ENCODE measurements at places on chromosomes 13 and 19.

DNA sequence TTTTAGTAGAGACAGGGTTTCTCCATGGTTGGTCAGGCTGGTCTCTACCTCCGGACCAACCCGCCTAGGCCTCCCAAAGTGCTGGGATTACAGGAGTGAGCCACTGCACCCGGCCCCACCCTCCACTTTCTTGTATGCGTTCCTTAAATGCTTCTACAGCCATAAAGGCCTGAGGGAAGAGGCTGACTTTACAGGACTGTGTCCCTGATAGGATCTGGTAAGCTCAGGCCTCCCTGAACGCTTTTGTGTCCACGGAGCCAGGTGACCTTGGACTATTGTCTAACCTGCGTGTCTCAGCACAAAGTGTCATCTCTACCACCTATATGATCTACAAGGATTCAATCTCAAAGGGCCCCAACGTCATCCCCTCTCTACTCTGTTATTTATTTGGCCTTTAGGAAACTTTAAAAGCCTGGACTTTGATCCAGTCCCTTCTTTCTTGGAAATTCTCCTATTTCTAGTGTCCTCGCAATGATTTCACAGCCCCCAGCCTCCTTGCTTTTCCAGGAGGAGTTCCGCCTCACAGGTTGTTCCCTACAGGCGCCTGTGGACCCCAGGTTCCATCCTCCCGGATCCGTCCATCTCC is 701 bp downstream of the ZNF552 start:
- DNase-seq: no peak

- no peak for DNase-seq
These were observed 55.1 kb upstream of the CLDN10 start for GRCh38 chr13:95497381-95497807.

- no peak for DNase-seq
These were observed 14.4 kb upstream of the TPM4 start for GRCh38 chr19:16061943-16062342.

GRCh38 chr13:77584106-77584505 is 48.6 kb downstream of the SCEL start:
- DNase-seq: peak; percentile 85

- no peak for DNase-seq
These were observed 1040.6 kb upstream of the SLC10A2 start for GRCh38 chr13:104106705-104107393.

- DNase-seq: no peak
These were observed 7.0 kb downstream of the ARMC6 start for GRCh38 chr19:19040417-19040816.

DNA sequence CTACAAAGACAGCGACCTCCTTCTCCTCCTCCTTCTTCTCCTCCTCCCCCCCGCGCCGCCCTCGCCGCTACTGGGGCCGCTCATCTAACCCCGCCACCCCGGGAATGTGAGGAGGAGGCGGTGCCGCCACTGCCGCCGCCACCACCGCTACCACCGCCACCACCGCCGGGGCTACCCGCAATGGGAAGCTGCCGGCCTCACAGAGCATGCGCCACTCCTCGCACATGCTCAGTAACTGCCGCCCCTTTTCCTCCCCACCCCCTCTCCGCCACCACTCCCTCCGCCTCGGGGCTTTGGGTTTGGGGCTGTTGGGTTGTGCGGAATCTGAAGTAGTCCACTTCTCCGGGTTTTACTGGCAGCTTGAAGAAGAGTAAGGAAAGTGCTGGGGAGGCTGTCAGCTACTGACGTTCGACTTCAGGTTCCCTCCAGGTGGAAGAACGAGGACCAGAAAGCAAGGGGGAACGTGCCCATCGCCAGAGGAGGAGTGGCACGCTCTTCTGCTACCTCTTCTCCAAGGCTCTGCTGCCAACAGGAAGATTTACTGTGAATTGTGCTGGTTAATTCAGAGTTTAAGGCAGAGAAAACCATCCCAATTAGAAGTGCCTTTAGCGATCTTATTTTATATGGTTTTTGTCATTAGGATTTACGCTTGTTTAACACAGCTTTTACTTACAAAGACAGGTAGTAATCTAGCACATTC is at the start of gene MYCBP2:
MYCBP2 (minus strand) TSS at position 190 of the 700 bp plus-strand sequence. CDS start 319 bp downstream, outside the sequence.
- peak; percentile 60 for DNase-seq

GRCh38 chr19:8500158-8500557 is 2.3 kb downstream of the PRAM1 start:
- no peak for DNase-seq

GRCh38 chr13:113087923-113088690 is 17.5 kb upstream of the F7 start:
- no peak for DNase-seq

GRCh38 chr13:51626749-51627148 is 42.5 kb downstream of the WDFY2 start:
- DNase-seq: no peak

DNA sequence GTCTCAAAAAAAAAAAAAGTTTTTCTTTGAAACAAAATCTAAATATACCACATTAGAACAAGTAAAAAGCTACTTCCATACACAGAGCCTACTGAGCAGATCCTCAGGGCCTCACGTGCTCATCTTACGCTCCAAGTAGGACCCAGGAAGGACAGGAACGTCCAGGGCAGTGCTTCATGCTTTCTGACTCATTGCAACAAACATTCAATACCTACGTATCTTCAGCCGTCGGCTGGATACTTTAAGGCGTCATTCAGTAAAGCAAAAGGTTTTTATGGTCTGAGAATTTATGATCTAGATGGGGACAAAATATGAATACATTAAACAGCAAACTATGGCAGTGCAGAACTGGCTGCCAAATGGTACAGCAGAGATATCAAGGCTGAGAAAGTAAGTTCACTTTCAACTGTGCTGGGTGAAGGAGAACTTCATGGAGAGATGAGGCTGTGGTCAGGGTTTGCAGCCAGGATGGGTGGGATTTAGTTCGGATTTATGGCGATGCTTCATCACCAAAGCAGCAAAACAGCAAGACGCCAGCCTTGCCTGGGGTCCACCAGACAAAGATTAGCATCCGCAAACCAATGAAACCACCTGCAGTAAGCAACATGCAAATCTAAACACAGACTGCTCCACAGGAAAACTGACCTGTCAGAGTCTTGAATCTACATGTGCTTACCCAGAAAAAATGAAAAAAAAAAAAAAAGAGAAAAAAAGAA is 20.5 kb downstream of the CARS2 start:
- no peak for DNase-seq

DNA sequence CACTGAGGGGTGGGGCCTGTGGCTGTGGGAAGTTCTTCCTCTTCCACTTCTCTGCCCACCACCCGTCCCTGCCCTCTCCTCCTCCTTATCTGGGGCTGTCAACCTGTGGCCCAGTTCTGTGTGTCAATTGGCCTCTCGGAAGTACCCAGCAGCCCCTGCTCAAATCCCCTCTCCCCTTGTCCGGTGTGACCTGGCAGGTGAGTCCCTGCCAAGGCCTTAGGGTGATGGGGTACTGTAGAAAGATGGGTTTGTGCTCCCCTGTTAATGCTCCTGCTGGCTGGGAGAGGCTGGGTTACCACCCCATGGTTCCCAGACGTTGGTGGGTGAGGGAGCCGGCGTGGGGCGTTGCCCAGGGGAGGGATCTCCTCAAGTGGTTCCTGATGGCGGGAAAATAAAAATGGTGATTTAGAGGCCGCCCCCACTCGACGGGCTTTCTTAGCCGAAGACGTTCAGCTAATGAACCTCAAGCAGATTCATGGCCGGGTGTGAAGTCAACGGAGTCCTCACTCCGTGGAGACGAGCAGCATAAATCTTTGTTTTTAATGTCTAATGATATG is 141.2 kb downstream of the URI1 start:
- DNase-seq: no peak

DNA sequence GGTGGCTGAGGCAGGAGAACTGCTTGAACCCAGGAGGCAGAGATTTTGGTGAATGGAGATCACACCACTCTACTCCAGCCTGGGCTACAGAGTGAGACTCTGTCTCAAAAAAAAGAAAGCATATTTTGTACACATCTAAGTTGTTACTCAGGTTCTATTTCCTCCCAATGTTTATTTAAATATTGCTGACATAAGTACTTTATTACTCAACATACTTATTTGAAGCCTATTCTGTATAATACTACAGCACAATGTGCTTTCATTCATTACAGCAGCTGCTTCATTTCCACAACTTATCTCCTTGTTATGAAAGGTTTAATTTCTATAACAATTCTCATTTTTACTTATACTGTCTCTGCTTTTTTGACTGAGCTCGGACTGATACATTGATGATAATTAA is 495.7 kb downstream of the SLITRK1 start:
- no peak for DNase-seq

DNA sequence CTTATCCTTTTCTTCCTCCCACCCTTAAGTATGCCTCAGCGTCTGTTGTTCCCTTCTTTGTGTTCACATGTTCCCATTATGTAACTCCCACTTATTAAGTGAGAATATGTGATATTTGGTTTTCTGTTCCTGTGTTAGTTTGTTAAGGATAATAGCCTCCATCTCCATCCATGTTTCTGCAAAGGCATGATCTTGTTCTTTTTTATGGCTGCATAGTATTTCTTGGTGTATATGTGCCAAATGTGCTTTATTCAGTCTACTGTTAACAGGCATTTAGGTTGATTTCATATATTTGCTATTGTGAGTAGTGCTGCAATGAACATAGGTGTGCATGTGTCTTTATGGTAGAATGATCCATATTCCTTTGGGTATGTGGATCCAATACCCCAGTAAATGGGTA is 3.2 kb upstream of the ZNF441 start:
- DNase-seq: no peak

DNA sequence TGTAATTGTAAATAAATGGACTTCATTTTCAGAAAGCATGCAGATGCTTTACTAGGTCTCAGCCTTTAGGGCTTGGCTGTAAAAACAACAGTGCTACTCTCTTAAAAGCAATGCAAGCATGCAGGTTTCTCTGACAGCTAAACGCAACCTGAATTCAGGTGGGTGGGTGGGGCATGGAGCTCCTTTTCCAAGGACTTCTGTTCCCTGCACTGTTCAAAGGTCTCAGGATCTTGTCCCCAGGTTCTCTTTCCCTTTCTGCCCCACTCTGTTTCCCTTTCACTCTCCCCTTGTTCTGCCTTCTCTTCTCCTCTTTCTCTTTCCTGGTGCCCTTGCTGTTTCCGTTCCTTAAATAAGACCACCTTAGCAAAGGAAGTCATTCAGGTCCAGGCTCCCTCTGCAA is 1527.5 kb upstream of the SLC10A2 start:
- no peak for DNase-seq

DNA sequence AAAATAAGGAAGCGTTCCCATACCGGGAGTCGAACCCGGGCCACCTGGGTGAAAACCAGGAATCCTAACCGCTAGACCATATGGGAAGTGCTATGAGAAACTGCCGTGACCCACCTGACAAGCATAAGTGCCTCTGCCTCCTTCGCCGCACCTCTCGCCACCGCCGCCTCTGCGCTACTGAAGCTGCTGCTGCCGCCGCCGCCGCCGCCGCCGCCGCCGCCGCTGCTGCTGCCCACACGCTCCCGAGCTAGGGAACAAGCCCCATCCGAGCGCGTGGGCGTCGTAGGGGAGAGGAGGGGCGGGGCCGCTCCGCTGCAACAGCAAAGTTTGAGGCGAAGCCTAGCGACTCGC is 610 bp upstream of the WBP4 start:
- DNase-seq: peak; percentile 18

GRCh38 chr13:94928127-94928775 is 215.9 kb upstream of the SOX21 start:
- no peak for DNase-seq

DNA sequence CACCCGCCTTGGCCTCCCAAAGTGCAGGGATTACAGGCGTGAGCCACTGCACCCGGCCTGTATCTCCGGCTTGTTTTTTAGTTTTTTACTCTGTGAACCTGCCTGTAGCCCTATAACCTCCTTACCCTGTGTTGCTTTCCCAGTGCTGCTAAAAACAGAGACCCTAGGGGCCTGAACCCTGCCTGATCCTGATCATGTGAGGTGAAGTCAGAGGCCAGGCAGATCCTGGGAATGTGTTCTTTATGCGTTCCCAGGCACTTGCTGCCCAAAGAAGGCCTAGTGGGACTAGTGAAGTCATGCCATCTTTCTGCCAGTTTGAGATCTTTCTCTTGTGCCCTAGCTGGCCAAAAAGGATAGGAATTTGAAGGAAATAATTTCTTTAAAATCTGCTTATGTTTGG is 4.6 kb downstream of the UBA2 start:
- no peak for DNase-seq

GRCh38 chr13:23845105-23845725 is 44.0 kb downstream of the MIPEP start:
- no peak for DNase-seq

GRCh38 chr19:32388393-32388855 is 17.1 kb upstream of the DPY19L3 start:
- DNase-seq: no peak

GRCh38 chr19:12095111-12095790 is 30.7 kb downstream of the ZNF844 start:
- DNase-seq: no peak

GRCh38 chr19:8593931-8594330 is 16.6 kb downstream of the ADAMTS10 start:
- no peak for DNase-seq

- no peak for DNase-seq
These were observed 127.4 kb downstream of the SLITRK5 start for GRCh38 chr13:87798536-87798935.
